ENCODE measurements at places on chromosomes 1 and 21. TPM values are rescaled to one million over a fixed set of nuclear protein-coding genes. Genes with fewer than 3 reads are reported as not detected.

- DNase-seq: no peak
Measured at GRCh38 chr1:157600236-157600635, 2.4 kb upstream of the FCRL4 start.

DNA sequence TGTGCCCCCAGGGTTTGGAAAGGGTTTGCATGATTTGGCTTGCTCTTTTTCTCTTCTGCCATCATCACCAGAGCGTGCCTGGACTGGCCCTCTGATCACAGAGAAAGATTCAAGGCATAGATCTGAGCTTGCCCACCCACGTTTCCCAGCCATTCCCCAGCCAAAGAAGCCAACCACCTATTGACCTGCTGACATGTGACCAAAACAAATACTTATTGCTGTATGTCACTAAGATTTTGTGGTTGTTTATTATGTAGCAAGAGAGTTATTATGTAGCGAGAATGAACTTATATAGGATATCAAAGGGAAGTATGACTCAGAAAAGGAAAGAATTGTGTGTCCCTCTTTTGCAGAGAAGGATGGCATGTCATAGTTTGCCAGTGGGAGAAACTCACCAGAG lies 59.9 kb downstream of the UBE2U start:
- DNase-seq: no peak

DNA sequence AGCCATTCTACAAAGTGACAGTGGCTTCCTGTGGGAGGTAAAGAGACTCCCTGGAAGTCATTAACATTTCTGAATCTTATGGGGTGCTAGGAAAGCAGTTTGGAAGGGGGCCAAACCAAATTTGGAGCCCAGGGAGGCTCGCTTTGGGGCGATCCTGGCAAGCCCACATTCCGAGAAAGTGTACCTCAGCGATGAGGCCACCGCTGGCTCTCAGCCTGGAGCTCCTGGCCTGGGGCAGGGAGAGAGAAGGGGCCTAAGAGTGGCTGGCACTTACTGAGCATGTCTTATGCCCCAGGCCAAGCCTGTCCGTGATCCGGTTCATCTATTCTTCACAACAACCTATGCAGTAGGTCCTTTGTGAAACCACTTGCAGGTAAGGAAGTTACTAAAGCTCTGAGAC lies 98.8 kb downstream of the CCDC185 start:
- no peak for DNase-seq

- DNase-seq: no peak
Measured at GRCh38 chr1:184050636-184051035, 894 bp upstream of the TSEN15 start.

DNA sequence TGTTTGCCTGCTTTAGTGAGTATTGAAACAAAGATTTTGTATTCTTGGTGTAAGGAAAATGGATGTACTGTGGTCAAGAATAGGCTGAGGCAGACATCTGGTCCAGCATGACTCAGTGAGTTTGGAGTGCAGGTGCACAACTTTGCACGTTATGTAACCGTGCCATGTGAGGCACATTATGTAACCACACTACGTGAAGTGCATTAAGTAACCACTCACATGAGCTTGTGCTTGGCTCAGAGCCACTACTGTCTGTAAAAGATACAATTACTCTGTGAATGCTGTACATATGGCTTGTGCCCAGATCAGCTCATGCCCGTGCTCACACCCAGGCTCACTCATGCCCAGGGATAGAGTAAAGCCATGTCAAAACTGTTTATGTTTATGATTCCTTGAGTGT lies 216.8 kb downstream of the CTH start:
- no peak for DNase-seq

- DNase-seq: no peak
Measured at GRCh38 chr1:13799502-13800283, 99.7 kb downstream of the PRDM2 start.

DNA sequence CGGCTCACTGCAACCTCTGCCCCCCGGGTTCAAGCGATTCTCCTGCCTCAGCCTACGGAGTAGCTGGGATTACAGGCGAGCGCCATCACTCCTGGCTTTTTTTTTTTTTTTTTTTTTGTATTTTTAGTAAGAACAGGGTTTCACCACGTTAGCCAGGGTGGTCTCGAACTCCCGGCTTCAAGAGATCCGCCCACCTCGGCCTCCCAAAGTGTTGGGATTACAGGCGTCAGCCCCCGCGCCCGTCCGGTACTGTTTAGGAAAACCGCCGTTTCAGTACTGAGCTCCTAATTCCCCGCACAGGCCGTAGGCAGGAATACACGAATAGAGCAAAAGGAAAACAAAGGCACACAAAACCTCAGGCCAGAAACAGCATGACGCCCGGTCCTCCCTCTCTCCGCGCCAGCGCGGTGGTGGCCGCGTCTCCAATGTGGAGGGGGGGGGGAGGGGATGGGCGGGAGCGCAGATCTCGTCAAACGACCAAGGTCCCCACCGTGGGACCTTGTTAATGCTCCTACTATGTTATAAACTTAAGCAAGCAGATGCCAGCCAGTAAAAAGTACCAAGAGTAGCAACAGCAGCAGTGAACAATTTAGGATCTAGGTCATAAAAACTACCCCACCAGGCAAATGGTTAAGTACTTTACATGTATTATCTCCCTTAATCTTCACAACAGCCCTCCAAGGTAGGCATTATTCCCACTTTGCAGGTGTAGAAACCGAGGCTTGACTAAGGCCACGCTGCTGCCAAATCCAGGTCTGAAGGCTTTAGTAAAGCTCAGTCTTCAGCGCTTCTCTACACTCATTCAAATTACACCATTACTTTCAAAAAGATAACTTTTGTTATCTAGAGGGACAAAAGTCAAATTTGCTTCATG lies 648 bp upstream of the ADAR start:
- DNase-seq: peak; percentile 32

GRCh38 chr1:50180367-50180766 lies 71.6 kb downstream of the ELAVL4 start:
- no peak for DNase-seq

DNA sequence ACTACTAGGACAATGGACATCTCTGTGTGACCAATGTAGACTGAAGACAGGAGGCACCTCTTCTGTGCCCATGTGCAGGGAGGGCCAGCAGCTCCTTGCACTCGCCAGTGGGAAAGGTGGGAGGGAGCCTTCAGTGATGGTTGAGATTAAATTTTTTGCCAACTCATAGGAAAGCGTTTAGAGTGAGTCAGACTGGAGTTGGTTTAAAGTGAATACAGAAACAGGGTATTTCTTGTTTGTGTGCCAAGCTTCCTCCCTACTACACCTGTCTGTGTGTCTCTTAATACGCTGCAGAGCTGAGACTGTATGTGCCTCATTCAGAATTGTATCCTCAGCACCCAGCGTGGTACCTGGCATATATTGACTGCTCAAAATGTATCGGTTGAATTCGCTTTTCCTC lies 13.5 kb upstream of the COL16A1 start:
- DNase-seq: no peak

CRYAA gene
- total RNA-seq: not detected

GCSAML gene
- total RNA-seq: 1.3 TPM

TMEM79 gene
- total RNA-seq: 9.6 TPM

CELA3A gene
- total RNA-seq: 25.1 TPM

Measured in mucosa of gallbladder (tissue), 1 donor.